ENCODE measurements at places on chromosomes 2 and 18. TPM values are rescaled to one million over a fixed set of nuclear protein-coding genes. Genes with fewer than 3 reads are reported as not detected.

- H3K27me3 ChIP-seq: no peaks in the 10 kb centered on the region
- DNase-seq: no peak
- no peaks in the 10 kb centered on the region for H3K36me3 ChIP-seq
These were observed 58.4 kb downstream of the TMEM247 start for GRCh38 chr2:46537624-46538295.

Gene ACADL
- not detected for polyA plus RNA-seq

DNA sequence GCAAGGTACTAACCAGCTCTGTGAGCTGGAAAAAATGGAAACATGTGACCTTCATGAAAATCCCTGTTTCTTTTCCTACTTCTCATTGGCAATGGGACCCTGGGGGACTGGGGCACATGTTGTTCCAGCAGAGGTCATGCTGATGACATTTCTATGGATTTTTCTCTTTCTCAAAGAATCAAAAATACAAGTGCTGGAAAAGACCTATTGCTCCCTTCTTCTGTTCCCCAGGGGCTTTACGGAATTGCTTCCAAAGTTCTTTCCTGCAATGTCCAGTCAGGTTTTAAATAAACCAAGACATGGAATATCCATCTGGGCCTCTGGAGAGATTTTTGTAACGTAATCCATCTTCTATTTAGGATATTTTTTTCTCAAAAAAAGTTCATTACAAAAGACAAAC is 1006.1 kb upstream of the CELF4 start:
- no peaks in the 10 kb centered on the region for H3K27me3 ChIP-seq
- H3K4me3 ChIP-seq: no peak overlapping the region
- no peak for DNase-seq
- H3K27ac ChIP-seq: no peak overlapping the region
- H3K4me1 ChIP-seq: no peaks in the 10 kb centered on the region
- no peaks in the 10 kb centered on the region for H3K36me3 ChIP-seq

DNA sequence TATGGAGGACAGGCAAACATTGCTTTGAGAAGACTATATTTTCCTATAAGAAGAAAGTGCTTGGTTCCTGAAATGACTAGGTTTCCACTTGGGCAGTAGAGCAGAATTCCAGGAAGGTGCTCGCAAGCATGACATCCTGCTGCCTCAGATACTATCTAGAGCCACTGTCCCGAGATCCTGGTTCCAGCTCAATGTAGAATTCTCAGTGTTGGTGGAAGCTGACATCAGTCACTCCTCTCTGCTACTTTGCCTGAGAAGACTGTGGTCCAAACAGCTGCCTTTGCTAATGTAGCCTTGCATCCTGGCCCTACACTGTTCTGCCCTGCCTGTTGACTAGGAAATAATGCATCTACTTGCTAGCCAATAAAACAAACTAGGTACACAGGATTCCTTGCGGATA is 50.0 kb upstream of the ITGA6 start:
- no peak overlapping the region for H3K27ac ChIP-seq
- DNase-seq: no peak
- H3K4me1 ChIP-seq: no peaks in the 10 kb centered on the region
- no peaks in the 10 kb centered on the region for H3K36me3 ChIP-seq
- peaks cover 2% of the 10 kb centered on the region for H3K27me3 ChIP-seq

Gene PARD6G
- polyA plus RNA-seq: 1.2 TPM

GRCh38 chr2:189982780-189983394 is 79.6 kb downstream of the MSTN start:
- H3K27ac ChIP-seq: no peak overlapping the region
- H3K36me3 ChIP-seq: no peaks in the 10 kb centered on the region
- no peak for DNase-seq
- H3K4me3 ChIP-seq: no peak overlapping the region
- H3K4me1 ChIP-seq: no peaks in the 10 kb centered on the region

Gene OST4
- polyA plus RNA-seq: 858 TPM

GRCh38 chr2:144780983-144781382 is 261.1 kb upstream of the ZEB2 start:
- no peak for DNase-seq
- H3K4me1 ChIP-seq: no peaks in the 10 kb centered on the region
- H3K36me3 ChIP-seq: no peaks in the 10 kb centered on the region

GRCh38 chr2:26780203-26780760 is 5.6 kb upstream of the CENPA start:
- H3K27ac ChIP-seq: no peak overlapping the region
- H3K27me3 ChIP-seq: no peaks in the 10 kb centered on the region
- peaks cover 2% of the 10 kb centered on the region for H3K4me1 ChIP-seq

DNA sequence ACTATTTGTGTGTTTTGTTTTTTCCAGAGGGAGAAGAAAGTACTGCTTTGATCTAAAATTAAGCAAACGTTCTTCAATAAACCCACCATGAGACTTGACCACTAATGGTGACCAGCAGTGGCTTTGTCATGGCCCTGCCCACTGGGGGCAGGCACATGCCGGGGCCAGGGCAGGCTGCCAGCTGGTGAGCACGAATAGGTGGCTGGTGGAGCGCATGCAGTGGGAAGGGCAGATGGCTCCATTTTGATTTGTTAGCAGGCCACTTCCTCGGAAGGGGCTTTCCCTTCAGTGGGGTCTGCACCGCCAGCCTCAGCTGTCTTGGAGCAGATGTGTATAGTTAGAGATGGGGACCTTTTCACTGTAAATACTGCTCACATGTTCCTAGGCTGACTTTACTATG is 277.1 kb downstream of the SOX11 start:
- no peaks in the 10 kb centered on the region for H3K27me3 ChIP-seq
- no peak for DNase-seq
- H3K4me1 ChIP-seq: no peaks in the 10 kb centered on the region
- no peak overlapping the region for H3K27ac ChIP-seq

DNA sequence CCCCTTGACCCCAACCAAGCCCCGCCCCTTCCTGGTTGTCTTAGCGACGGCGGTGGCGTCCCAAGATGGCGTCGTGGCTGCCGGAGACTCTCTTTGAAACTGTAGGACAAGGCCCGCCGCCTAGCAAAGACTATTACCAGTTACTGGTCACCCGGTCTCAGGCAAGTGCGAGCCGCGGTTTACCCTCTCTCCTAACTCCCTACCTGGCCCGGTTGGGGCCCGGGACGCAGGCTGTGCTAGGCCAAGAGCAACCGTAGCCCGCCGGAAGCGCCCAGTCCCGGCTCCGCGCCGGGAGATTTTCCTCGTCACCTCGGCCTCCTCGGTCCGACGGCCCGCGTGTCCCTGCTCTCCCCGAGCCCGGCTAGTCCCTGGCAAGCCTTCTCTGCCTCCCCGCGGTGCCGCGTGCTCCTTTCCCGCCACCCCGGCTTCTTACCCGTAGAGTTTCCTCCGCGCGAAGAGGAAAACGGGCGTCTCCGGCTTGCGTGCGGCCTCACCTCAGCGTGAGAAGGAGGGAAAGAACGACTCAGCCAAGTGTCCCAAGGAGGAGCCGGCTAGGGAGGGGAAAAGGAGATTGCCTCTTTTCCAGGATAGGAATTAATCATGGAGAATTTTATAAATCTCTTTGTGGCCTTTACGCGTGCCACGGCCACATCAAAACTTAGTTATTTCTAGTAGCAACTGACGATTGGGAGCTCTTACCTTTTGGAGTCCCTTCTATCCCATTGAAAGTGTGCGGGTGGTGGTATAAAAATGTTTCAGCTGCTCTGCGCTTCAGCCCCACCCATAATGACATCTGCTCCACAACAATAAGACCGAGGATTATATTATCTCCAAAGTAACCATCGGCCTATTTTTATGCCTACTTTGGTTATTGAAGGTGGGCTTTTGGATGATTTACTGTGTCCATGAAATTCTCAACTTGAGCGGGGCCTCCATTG is at the start of gene FBXO36:
FBXO36 (plus strand) TSS at position 55 of the 938 bp plus-strand sequence; CDS start at position 66, 11 bp downstream.
- H3K27me3 ChIP-seq: no peaks in the 10 kb centered on the region
- H3K36me3 ChIP-seq: peaks cover 3% of the 10 kb centered on the region
- H3K4me3 ChIP-seq: peak within 1 kb of the TSS; percentile 83
- peak within 1 kb of the TSS; percentile 98 for H3K27ac ChIP-seq

DNA sequence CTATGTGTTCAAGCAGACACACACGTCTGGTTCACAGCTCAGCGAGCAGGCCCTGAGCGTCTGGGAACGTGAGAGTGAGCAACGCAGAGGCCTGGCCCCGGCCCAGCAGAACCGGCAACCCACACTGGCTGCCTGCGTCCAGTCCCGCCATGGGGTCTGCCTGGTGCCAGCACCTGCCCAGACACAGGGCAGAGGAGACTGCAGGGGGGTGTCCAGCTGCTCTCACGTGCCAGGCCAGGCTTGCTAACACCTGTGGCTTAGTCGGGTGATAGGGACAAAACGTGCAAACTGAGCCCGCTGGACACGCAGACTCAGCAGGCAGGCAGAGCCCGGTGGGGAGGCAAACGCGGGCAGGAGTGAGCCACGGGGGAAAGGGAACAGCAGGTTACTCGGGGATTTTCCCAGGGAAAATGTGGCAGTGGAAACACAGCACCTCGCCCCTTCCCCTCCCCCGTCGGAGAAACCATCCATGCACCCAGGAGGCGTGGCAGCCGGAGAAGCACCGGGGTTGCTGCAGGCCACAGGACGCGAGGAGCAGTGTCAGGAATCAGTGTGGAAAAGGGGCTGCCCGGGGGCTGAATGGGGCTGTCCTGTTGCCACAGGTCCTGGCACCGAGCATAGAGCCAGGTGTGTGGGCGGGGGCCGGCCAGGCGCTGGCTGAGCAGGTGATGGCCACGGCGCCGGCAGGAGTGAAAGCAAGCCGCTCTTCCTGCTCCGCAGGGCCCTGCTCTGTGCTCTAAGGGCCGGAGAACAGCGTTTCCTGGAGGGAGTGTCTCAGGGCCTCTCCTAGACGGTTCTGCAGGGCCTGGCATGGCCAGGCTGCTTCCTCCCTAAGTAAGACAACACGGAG is 154.7 kb downstream of the HDAC4 start:
- no peaks in the 10 kb centered on the region for H3K4me1 ChIP-seq
- H3K4me3 ChIP-seq: no peak overlapping the region
- DNase-seq: no peak
- no peak overlapping the region for H3K27ac ChIP-seq
- H3K36me3 ChIP-seq: no peaks in the 10 kb centered on the region

DNA sequence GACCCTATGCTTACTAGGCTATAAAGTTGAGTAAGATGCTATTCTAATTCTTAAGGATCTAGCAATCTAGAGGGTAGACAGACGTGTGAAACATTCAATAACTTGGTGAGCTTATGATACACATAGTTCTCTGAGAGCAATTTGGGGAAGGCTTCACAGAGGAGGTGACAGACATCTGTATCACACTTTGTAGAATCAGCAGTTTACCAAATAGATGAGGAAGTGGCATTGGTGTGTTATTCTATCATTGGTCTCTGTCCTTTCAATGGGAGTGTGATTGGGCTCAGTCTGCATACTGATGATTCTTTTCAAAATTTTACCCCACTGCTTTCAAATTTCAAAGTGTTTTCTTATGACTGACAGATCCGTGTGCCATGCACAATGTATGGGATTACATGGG is 47.0 kb upstream of the TMEM178A start:
- H3K27ac ChIP-seq: no peak overlapping the region
- no peaks in the 10 kb centered on the region for H3K36me3 ChIP-seq
- no peaks in the 10 kb centered on the region for H3K27me3 ChIP-seq
- DNase-seq: no peak

- H3K36me3 ChIP-seq: no peaks in the 10 kb centered on the region
- no peaks in the 10 kb centered on the region for H3K27me3 ChIP-seq
- no peaks in the 10 kb centered on the region for H3K4me1 ChIP-seq
- no peak overlapping the region for H3K27ac ChIP-seq
These were observed 207.3 kb downstream of the TRIB2 start for GRCh38 chr2:12923907-12924610.

DNA sequence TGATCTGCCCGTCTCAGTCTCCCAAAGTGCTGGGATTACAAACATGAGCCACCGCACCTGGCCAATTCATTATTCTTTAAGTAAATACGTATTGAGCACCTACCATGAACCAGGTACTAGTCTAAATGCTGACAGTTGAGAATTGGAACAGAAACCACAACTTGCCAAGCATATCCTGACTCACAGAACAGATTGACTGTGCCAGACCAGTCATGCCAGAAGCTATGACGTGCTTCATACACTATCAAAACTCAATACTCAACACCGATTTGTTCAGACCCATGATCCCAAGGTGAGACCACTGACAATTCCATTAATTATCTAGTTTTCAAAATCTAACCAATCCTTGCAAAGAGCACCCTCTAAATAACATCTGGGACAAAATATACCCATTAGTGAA is 148.6 kb downstream of the B3GNT2 start:
- no peaks in the 10 kb centered on the region for H3K36me3 ChIP-seq
- peak; percentile 93 for DNase-seq
- peak overlapping the region; percentile 71 for H3K27ac ChIP-seq
- H3K27me3 ChIP-seq: no peaks in the 10 kb centered on the region
- H3K4me1 ChIP-seq: peaks cover 69% of the 10 kb centered on the region

GRCh38 chr2:134389381-134389780 is 135.5 kb downstream of the MGAT5 start:
- H3K36me3 ChIP-seq: peaks cover 10% of the 10 kb centered on the region
- peaks cover 21% of the 10 kb centered on the region for H3K4me1 ChIP-seq
- no peak overlapping the region for H3K4me3 ChIP-seq
- no peak overlapping the region for H3K27ac ChIP-seq

- H3K27ac ChIP-seq: no peak overlapping the region
- no peak overlapping the region for H3K4me3 ChIP-seq
- H3K36me3 ChIP-seq: no peaks in the 10 kb centered on the region
- H3K27me3 ChIP-seq: no peaks in the 10 kb centered on the region
- DNase-seq: no peak
- peaks cover 13% of the 10 kb centered on the region for H3K4me1 ChIP-seq
These were observed 147.7 kb downstream of the AGPS start for GRCh38 chr2:177540283-177540682.

Gene CNDP1
- not detected for polyA plus RNA-seq

Gene CTNNA2
- polyA plus RNA-seq: 2.4 TPM

Gene TUBB8B
- not detected for polyA plus RNA-seq

Gene SPP2
- not detected for polyA plus RNA-seq

DNA sequence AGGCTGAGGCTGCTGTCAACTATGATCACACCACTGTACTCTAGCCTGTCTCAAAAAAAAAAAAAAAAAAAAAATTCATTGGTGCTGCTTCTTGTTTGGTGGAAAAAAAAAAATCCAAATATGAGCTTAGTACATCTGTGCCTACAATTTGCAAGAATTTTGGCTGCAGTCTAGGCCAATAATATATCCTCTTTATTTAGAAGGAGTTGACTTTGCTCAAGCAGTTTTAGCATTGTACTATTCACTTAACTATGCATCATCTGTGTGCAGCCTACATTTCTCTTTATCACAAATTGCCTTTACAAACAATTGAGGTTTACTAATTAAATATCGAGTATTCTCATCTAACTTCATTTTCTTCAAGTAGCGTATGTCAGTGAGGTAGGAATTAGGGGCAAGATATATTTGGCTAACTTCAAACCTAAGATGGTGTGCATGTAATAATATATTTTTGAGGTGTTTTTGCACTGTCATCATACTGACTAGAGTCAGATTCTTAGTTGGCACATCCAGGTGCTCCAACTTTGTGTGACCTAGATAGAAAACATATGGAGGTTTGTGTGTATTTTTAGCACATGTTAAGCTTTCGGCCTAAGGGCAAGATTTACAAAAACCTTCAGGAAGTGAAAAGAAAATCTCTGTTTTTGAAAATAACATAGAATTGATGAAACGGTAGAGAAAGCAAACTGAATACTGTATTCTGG is 51.8 kb downstream of the PMS1 start:
- no peak for DNase-seq
- no peak overlapping the region for H3K27ac ChIP-seq
- H3K4me3 ChIP-seq: no peak overlapping the region
- no peaks in the 10 kb centered on the region for H3K27me3 ChIP-seq

GRCh38 chr2:241229563-241230401 is 41.3 kb downstream of the ANO7 start:
- H3K27ac ChIP-seq: no peak overlapping the region
- peaks cover 45% of the 10 kb centered on the region for H3K36me3 ChIP-seq
- no peak for DNase-seq
- H3K27me3 ChIP-seq: no peaks in the 10 kb centered on the region
- no peaks in the 10 kb centered on the region for H3K4me1 ChIP-seq
